ENCODE measurements at places on chromosomes 1 and 21. TPM values are rescaled to one million over a fixed set of nuclear protein-coding genes. Genes with fewer than 3 reads are reported as not detected.
A peak's percentile ranks its signal among the peaks of the same experiment; 100 is the strongest.

- no peak overlapping the region for H3K4me3 ChIP-seq
- no peak overlapping the region for H3K27ac ChIP-seq
- H3K27me3 ChIP-seq: no peaks in the 10 kb centered on the region
- no peaks in the 10 kb centered on the region for H3K4me1 ChIP-seq
Observed at GRCh38 chr1:216554934-216555333, 131.7 kb upstream of the USH2A start.

DNA sequence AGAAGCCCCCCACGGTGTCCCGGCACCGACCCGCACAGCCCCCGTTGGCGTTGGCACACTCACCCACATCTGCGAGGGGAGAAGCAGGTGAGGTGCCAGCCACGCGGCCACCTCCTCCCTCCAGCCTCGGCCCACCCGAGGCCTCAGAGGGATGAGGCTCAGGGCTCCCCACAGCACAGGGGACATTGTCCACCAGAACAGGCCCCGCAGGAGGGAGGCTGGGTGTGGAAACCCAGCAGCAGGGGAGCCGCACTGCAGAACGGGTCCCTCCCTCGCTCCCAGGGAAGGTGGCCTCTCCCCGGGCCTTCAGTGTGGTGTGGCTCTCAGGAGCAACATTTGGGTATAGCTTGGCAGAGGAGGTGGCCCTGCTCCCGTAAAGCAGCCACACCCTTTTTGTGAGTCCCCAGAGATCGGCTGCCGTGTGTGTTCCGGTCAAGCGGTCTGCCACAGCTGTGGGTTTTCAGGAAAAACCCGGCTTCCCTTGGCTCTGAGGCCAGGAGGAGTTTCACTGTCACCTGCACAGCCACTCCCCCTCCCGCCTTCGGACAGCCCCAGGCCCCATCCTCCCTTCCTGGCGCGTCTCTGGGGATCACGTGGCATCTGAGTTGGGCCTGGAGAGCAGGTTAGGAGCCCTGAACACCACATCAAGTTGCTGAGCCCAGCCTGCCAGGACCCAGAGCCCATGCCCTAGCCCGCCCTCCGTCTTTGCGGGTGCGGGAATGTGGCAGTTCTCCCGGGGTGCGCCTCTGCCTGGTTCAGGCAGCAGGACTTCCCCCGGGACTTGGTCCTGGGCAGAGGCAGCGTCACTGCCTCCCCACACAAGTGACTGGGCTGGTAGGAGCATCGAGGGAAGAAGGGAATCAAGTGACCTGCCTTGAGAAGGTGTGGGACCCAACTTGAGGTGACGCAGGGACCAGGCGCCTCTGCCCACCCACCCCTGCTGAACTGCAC, 64.0 kb downstream of the MEGF6 start:
- no peak overlapping the region for H3K27ac ChIP-seq
- H3K4me3 ChIP-seq: no peak overlapping the region
- H3K36me3 ChIP-seq: no peaks in the 10 kb centered on the region
- no peaks in the 10 kb centered on the region for H3K27me3 ChIP-seq
- peaks cover 25% of the 10 kb centered on the region for H3K4me1 ChIP-seq

GRCh38 chr1:29267321-29268070, 31.2 kb downstream of the PTPRU start:
- no peaks in the 10 kb centered on the region for H3K27me3 ChIP-seq
- H3K36me3 ChIP-seq: peaks cover 3% of the 10 kb centered on the region
- peaks cover 18% of the 10 kb centered on the region for H3K4me1 ChIP-seq

DNA sequence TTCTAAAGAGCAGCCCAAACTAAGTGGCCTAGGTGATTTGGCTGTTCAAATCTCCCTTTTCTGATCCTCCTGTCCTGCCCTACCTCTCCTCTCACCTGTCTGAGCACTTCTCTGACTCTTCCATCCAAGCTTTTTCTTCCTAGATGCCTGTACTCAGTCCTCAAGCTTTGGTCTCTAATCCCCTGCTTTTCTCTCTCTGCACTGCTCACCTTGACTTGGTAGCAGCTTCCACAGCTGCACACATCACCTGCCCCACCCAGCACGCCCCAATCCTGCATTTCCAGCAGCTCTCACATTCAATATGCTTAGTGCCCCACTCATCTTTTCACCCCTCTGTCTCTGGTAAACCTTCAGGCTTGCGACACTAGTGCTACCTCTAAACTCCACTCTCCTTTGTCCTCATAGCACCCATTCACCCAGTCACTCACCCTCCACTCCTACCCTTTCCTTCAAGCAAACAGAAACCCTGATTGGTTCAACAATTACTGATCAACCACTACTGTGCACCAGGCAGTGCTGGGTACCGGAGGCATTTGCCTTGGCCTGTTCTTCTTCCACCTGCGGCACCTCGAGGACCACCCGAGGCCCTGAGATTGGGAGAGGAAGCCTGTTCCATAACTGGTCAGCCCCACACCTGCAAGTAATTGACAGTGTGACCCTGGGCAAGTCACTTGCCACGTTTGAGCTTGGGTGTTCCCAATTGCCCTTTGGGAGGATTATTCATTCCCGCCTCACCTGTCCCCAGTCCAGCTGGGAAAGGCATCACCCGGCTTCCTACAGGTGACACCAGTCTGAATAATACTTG, 136.1 kb upstream of the EDN2 start:
- H3K27ac ChIP-seq: no peak overlapping the region
- peaks cover 9% of the 10 kb centered on the region for H3K4me1 ChIP-seq
- H3K36me3 ChIP-seq: no peaks in the 10 kb centered on the region
- no peaks in the 10 kb centered on the region for H3K27me3 ChIP-seq
- H3K4me3 ChIP-seq: no peak overlapping the region

DNA sequence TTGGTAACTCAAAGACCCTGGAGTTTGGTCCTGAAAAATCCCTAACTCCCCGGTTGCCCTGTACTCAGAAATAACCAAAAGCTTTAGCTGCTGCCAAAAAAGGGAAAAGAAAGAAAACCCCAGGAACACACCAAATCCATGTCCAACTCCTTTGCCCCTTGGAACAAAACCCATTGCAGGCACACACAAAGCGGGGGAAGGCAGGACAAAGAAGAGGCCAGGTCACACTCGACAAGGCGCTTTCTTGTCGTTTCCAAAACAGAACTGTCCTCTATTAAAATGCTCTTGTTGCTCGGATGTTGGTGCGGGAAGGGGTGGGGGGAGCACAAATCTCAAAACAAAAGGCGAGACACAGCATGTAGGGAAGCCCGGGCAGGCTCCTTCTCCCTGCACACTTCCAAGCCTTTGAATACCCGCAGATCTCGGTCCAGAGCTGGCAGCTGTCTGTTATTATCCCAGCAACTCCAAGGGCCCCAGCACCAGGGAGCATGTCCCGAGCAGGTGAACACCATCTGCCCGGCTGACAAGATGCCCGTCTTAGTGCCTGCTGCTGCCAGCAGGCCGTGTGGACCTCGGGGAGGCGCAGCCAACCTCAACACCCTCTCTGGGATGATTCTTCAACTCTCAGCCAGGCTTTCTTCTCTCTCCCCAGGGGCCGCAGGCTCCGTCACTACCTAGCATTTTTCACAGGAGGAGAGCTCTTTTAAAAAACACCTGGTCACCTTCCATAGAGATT, 96.4 kb downstream of the SSBP3 start:
- H3K4me1 ChIP-seq: peaks cover 57% of the 10 kb centered on the region
- H3K36me3 ChIP-seq: no peaks in the 10 kb centered on the region
- DNase-seq: peak; percentile 65
- H3K27me3 ChIP-seq: no peaks in the 10 kb centered on the region
- no peak overlapping the region for H3K27ac ChIP-seq
- H3K4me3 ChIP-seq: peak overlapping the region; percentile 26

DNA sequence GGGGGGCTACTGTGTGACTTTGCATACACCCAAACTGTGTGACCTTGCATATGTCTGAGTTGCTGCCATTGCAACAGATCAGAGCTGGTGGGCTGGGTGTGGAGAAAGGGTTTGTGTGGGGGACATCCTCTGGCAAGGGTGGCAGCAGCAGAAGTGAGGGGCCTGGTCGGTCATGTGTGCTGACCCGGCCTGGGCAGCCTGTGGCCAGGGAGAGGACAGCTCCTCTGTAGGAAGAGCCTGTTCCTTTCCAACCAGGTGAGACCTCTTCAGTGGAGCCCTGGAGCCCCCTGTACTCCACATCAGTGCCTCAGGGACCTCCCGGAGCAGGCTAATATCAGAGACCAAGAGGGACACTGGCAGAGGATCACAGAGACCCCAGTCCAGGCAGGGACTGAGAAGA, 8.3 kb downstream of the PCSK9 start:
- no peak overlapping the region for H3K27ac ChIP-seq
- no peaks in the 10 kb centered on the region for H3K4me1 ChIP-seq
- no peaks in the 10 kb centered on the region for H3K27me3 ChIP-seq
- H3K4me3 ChIP-seq: no peak overlapping the region
- no peak for DNase-seq

DNA sequence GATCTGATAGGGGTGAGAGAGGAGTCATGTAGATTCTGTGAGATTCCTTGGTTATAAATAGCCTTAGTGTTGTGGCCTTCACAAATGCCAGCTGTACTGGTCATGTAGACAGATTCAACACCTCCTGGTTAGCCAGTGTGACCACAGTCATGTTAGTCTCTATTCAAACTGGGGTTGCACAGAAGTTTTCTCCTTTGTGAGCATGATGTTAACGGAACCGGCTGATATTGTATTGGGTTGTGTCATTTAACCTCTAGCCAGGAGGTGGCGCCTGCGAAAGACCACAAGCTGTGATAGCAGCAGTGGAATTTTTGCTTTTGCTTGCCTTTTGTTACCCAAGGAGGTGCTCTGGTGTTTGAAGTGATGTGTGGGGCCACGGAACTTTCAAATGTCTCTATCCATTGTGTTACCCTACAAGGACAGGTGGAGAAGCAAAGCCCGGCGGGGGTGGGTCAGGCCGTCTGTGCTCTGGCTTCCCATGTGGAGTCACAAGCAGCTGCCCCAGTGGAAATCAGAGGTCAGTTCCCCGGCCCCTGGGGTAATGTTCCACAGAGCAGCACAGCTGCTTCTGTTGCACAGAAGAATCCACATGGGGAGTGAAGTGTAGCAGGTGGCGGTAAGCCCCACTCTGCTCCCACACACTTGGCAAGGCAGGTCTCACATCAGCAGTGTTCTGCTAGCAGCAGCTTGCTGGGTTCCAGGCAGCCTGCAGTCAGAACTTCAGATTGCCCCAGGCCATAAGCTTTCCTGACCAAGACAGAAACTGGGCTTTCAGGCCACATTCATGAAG, 112.6 kb downstream of the ADAMTS1 start:
- peak; percentile 62 for DNase-seq
- no peaks in the 10 kb centered on the region for H3K36me3 ChIP-seq
- no peak overlapping the region for H3K4me3 ChIP-seq

DNA sequence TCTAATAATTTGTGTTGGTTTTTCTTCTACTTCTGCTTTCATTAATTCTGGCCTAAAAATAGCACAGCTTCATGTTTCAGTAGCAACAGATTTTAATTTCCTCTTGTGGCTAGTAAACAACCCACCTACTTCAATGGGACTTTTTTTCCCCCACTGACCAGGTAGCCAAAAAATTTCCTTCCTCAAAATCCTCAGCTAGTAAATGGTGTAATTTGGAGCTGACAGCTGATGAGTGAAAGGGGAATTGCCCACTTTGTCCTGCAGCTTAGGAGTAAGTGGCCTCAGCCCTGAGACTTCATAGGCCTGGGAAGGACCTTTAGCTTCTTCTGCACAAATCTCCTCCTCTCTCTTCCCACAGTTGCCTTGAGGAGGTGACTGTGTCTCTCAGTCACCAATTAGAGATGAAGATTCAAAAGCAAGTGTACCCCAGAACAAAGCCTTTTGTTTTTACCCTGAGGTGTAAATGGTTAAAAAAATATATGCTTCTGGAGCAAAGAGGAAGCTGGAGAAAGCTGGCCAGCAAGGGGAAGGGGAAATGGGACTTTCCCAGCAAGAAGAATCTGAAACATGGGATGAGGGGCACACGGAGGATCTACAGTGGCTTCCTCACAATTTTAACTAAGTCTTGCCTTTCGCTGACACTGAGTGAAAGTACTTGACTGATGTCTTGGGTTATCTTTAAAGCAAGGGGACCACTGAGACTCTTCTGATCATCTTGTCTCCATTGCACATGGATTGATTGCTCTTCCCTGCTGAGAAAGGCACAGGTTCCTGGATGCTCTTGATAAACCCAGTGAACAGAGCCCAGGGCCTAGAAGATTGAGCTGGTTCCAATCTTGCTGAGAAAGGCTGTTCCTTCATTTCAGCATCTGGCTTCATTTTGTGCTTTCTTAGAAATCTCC, 35.8 kb upstream of the VCAM1 start:
- no peak overlapping the region for H3K27ac ChIP-seq
- no peak for DNase-seq
- no peak overlapping the region for H3K4me3 ChIP-seq
- no peaks in the 10 kb centered on the region for H3K36me3 ChIP-seq
- no peaks in the 10 kb centered on the region for H3K27me3 ChIP-seq

- H3K36me3 ChIP-seq: no peaks in the 10 kb centered on the region
- H3K4me1 ChIP-seq: peaks cover 12% of the 10 kb centered on the region
- H3K4me3 ChIP-seq: no peak overlapping the region
- H3K27me3 ChIP-seq: no peaks in the 10 kb centered on the region
- no peak overlapping the region for H3K27ac ChIP-seq
Observed at GRCh38 chr1:7249516-7249915, 464.3 kb downstream of the CAMTA1 start.

DNA sequence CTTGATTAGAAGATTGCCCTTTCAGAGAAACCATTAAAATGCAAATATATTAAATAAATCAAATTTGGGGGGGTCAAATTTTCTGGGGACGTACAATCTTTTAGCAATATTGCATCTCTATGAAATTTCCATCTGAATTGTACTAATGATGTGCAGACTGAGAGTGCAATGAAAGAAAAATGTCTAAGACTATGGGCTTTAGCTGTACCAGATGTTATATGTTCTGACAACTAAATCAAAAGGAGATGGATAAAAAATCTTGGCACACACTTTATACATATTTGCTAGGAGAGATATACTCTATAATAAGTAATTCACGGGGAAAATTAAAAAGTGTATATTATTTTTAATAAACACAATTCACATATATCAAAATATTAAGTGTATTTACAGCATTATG, 13.0 kb upstream of the PLPPR5 start:
- no peak for DNase-seq
- H3K4me1 ChIP-seq: no peaks in the 10 kb centered on the region
- H3K27ac ChIP-seq: no peak overlapping the region

DNA sequence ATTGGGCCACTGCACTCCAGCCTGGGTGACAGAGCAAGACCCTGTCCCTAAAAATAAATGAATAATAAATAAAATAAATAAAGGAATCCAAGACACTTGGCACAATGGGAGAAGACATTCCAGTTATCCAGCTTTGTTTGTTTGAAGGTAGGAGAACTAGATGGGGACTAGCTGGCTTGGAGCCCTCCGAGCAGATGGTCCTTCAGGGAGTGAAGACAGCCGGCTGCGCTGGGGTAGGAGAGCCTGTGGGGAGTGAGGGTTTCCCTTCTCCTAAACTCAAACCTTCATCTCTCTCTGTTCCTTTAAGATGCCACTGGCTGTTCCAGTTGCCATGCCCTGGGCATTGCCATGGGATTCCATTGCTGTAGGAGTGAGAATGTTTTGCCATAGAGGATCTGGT, 120.6 kb downstream of the NAV1 start:
- no peak overlapping the region for H3K4me3 ChIP-seq
- DNase-seq: no peak
- no peaks in the 10 kb centered on the region for H3K27me3 ChIP-seq
- peaks cover 15% of the 10 kb centered on the region for H3K4me1 ChIP-seq
- H3K36me3 ChIP-seq: no peaks in the 10 kb centered on the region

CGN gene
- total RNA-seq: 12.4 TPM

NUDT4B gene
- total RNA-seq: 21.5 TPM

KRTAP13-2 gene
- not detected for total RNA-seq
